ENCODE measurements at places on chromosomes 7 and 10. TPM values are rescaled to one million over a fixed set of nuclear protein-coding genes. Genes with fewer than 3 reads are reported as not detected.

DNA sequence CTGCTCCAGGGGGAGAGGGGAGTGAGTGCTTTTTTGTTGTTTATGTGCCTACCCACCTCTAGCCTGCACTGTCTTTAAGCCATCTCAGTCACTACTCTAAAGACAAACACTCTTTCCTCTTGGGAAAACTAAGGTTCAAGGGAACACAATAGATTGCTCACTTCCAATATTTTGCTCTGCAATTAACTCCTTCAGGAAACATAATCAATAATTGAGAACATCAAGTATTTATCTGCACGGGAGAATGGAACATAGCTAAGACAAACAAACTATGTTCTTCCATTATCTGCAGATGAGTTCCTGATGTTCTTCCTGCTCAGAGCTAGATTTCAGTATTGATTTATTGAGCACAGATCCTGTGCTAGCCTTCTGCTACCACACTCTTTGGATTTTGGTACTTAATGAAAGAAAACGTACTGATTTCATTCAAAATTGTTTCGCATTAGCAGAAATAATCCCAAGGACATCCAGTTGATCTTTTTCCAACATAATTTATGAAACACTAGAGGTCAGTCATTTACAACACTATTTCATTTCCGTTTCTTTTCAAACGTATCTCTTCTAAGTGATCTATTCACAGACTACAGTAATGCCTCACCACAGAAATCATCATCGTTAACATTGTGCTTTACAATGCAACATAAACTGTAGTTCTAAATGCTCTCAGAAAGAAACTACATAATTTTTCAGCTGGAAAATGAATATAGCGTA lies 8.3 kb downstream of the NEBL start:
- no peak for DNase-seq

The WEE2 gene
- not detected for total RNA-seq

The CYP2C9 gene
- total RNA-seq = not detected

- DNase-seq = no peak
Observed at GRCh38 chr10:48568131-48568530, 36.7 kb downstream of the ARHGAP22 start.

The PIP gene
- not detected for total RNA-seq

The DGKB gene
- total RNA-seq = 0.88 TPM

- DNase-seq = no peak
Observed at GRCh38 chr7:296373-296945, 6.5 kb downstream of the FOXL3 start.

The DLX6 gene
- total RNA-seq = 1.1 TPM

- no peak for DNase-seq
Observed at GRCh38 chr10:119237722-119238436, 30.5 kb downstream of the GRK5 start.

DNA sequence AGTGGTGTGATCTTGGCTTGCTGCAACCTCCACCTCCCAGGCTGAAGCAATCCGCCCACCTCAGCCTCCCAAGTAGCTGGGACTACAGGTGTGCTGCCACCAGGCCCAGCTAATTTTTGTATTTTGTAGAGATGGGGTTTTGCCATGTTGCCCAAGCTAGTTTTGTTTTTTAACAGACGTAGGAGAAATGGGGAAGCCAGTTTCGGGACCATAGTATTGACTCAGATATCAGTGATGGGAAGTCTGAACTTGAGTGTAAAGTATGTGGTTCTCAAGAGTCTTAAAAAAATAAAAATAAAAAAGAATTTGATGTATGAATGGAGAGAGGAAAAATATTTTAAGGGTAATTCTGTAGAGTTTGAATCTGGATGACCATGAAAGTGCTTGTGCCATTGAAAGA lies 34.2 kb downstream of the SP4 start:
- DNase-seq = no peak

The CRYGN gene
- 0.59 TPM for total RNA-seq

DNA sequence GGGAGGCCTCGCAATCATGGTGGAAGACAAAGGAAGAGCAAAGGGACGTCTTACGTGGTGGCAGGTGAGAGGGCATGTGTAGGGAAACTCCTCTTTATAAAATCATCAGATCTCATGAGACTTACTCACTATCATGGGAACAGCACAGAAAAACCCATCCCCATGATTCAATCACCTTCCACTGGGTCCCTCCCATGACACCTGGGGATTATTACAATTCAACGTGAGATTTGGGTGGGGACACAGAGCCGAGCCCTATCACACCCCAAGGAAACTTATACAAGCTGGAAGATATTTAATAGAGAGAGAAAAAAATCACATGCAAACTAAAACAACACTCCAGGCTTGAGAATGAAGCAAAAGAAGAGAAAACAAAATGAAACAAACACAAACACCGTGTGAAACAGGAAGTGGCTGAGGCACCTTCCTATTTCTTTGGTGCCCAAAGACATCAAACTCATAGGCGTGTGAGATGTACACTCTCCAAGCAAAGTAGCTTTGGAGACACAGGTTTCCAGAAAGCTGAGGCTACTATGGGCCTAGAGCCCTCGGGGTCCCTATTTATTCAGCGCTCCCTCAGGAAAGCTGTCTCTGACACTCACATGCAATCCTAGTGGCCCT lies 97.2 kb downstream of the PRKCQ start:
- DNase-seq = no peak
